ENCODE measurements at places on chromosomes 1 and 21.

DNA sequence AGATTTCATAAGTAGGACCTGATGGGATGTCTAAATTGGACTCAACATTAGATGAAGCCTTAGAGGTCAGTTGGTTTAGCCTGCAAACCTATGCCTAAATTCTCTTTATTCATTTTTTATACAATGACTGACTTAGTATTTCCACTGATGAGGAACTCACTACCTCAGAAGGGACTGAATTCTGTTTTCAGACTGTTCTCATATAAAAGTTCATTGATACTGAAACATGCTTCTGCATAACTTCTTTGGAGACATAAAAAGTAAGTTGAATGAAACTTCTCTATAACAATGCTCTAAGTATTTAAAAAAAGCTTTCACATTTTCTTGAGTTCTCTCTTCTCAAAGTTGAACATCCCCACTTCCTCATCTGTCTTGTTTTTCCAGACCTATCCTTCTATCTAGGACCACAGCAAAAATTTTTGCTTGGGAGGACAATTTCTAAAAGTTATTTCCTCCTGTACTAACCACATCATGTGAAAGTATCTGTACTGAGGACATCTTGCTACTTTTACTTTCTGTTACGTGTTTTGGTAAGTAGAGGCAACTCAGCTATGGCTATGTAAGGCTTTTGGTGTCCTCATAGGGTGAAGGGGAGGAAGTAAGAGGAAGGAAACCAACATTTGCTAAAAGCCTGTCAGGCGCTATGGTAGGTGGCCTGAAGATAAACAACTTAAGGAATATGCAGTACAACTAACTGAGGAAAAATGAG, 64.1 kb downstream of the USP24 start:
- no peak for DNase-seq

- no peak for DNase-seq
Observed at GRCh38 chr1:34778381-34778780, 2.6 kb upstream of the GJB3 start.

DNA sequence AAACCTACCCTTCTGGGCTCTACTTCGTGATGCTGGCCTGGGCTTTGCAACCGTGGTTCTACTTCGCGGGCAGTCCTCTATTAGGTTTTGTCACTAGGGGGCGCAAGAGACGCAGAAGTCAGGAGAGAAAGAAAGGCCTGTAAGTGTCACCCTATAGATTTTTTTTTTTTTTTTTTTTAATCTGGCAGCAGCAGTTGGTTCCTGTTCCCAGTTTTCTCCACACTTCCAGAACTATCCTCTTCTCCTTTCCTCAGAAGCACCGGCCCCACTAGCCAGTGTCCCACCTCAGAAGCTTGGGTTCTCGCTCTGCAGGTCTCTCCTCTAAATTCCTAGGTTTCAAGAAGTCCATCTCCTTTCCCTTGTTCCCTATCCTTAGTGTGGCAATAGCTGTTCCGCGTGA, 9.1 kb upstream of the LCE2D start:
- DNase-seq = peak; percentile 45

DNA sequence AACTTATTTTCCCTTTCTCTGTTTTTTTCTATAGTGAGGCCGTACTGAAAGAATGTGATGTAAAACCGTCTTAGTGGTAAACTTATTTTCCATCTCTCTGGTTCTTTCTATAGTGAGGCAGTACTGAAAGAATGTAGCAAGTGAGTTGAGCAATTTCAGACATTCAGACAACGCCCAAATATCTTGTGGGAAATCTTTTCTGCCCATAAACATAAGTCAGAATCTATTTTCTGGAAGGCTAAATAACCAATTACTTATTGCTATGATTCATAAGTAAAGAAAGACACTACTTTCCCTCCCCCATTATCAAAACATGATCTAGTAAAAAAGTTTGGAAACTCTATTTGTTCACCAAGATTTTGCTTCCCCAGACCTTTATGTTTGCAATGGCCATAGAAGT, 18.8 kb upstream of the SCCPDH start:
- peak; percentile 98 for DNase-seq

GRCh38 chr1:237084341-237085077, 42.5 kb downstream of the RYR2 start:
- DNase-seq = no peak

GRCh38 chr21:45333583-45334121, 46.0 kb upstream of the POFUT2 start:
- DNase-seq = peak; percentile 51

DNA sequence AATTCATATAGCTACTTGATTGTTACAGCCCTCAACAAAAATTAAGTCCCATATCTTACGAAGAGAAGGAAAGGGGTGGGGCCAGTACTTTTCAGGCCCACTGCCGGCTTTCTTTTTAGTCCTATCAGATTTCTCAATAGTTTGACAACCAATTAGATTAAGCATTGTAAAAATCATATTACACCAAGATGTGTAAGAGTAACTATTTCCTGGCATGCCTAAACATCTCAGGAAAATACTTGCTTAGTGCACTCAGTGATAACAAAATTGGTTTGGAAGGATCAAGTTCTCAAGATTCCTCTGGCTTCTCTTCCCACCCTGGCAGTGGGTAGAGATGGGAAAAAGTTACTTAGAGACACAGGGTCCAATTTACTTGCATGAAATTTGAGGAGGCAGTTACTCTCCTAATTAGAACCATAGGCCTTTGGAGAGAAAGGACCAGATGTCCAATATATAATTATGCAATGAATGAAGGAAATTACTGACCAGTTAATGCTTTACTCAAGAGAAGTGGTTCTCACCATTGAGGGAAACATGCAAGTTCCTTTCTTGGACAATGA, 30.1 kb downstream of the STPG1 start:
- peak; percentile 32 for DNase-seq

DNA sequence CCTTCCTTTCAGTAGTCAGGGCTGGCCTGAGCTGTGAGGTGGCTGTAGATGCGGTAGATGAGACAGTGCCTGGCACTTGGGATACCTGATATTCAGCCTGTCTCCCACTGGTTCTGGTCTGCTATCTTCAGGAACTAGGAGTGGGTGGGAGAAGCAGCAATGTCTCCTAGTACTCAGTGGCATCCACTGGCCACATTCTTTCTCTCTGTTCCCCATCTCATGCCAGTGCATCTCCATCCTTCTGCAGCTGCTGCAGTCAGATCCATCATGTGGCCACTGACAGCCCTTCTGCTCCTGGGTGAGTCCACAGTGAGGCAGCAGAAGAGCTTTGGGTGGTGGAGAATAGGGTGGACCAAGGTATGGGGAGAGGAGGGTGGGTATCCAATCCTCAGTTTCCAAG, 1.1 kb downstream of the FCRLB start:
- peak; percentile 33 for DNase-seq

- no peak for DNase-seq
Observed at GRCh38 chr1:116502671-116503314, 68.0 kb downstream of the CD58 start.

- peak; percentile 87 for DNase-seq
Observed at GRCh38 chr1:33384040-33384812, 46.7 kb downstream of the PHC2 start.

DNA sequence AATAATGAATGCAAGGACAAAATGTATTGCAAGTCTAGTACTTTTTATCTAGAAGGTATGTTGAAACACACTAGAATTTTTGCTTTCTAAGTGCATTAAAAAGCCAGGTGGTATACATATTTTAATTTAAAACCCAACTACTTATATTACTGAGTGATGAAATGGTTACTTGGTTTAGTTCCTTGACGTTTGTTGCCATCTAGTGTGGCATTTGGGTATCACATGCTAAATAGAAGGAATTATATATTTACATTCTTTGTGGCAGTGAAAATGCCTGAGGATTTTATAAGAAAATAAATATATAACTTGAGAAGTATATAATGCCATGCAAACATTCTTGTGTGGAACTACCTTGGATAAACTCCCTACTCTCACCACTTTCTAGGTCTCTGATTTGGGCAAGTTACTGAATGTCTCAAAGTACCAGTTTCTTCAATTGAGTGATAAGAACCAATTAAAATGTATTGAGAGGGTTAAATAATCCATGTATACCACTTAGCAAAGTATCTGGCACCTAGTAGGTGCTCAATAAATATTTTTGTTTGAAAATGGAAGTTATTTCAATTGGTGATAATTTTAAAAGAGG, 69.6 kb downstream of the SDCCAG8 start:
- DNase-seq = peak; percentile 73

GRCh38 chr1:107963601-107964335, 1.2 kb downstream of the VAV3 start:
- DNase-seq = no peak

DNA sequence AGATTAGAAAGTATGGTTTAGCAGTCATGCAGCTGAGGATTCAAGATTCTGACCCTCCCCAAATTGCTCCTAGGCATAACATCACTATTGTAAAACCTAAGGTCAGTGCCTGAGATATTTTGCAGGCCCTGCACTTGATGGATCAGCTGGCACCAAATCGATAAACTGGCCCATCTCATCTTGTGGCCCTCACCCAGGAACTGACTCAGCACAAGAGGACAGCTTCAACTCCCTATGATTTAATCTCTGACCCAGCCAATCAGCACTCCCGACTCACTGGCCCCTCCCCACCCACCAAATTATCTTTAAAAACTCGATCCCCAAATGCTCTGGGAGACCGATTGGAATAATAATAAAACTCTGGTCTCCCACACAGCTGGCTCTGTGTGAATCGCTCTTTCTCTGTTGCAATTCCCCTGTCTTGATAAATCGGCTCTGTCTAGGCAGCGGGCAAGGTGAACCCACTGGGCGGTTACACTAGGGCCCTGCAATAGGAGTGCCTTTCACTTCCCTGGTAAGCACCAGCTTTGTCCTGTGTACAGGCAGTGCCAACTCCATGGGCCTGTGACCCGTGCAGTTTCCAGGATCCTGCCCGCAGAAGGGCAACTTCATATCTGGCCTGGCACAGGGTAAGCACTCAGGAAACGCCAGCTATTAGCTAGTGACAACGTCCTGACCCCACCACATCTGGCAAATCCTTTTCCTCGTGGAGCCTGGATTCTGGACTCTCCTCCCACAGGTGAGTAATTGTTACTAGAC, 28.7 kb upstream of the SLC2A5 start:
- DNase-seq = no peak

GRCh38 chr1:224524679-224525078, 90.1 kb upstream of the WDR26 start:
- peak; percentile 77 for DNase-seq

DNA sequence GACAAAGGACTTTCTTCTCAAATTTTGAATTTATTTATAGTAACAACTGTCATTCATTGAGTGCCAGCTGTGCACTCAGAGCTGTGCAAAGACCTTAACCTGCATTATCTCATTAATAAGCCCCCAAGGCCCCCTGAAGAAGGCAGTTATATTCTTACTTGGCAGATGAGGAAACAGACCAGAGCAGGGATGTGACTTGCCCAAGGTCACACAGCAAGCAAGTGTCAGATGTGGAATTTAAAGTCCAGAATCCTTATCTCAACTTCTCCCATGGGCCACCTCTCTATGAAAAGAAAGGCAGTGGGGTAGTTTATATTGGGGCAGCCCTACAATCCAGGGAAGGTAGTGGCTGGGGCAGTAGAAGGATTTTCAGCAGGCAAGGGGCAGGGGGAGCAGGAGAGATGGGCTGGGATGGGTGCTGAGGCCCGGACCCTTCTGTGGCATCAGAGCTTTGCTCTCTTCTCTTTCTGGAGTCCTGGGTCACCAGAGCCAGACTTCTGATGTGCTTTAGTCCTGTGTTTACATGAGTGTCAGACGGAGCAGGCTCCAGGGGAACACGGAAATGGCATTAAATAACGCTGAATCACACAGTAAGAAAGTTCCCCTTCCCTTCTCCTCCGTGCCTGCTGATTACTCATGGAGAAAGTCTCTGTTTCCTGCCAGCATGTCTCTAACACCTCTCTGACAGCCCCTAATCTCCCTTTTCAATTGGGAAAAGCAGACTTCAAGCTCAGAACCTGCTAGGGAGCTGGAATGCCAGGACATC, 39.5 kb downstream of the EPHB2 start:
- DNase-seq = peak; percentile 98

GRCh38 chr1:247855911-247856310, 1.1 kb upstream of the TRIM58 start:
- DNase-seq = no peak

- DNase-seq = no peak
Observed at GRCh38 chr1:150925080-150925479, 1.1 kb upstream of the SETDB1 start.

DNA sequence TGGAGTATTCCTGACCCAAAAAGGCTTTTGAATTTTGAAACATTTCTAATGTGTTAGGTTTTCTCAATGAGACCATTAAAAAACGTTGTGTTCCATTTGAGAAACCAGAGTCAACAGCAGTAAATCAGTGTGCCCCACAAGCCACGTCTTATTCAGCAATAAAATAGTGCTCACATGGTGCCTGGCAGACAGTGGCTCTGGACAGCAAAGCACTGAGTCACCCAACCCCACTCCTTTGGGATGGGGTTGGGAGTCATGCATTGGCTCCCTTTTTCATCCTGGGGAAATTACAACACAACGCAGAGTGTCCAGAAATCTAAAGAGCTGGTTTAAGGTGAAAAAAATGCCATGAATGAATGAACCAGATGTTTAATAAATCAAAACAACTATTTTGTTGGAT, 46.5 kb downstream of the KCNJ15 start:
- DNase-seq = peak; percentile 93

DNA sequence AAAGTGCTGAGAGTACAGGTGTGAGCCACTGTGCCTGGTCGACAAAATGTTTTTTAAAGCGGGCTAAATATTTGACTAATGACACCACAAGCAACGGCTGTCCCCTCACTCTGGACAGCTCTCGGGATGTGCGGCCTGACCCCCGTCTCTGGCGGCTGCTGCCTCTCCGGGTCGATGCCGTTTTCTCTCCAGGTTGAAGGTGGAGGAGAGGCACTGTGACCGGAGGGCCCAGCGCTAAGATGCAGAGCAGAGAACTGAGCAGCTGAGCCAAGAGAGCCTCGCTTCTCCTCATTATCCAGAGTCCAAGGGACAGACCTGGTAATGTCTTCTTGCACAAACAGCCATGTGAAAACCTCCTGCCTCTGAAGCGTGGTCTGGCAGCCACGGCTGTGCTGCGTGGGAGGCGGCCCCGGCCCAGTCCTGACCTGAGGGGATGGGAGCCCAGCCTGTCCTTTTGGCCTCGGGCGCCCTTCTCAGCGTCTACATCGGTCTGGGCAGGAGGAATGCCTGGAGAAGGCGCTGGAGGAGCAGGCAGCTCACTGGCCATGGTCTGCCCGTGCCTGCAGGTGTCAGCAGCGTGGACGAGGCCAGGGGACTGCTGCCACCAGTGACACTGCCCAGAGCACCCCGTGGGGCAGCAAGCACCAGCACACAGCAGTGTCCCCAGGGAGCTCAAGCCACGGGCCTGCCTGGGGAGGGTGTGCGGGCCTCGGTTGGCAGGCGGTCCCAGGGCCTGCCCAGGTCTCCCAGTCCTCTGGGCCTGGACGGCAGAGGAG, 10.3 kb downstream of the MORN1 start:
- DNase-seq = no peak

- DNase-seq = peak; percentile 3
Observed at GRCh38 chr1:40462956-40463590, 12.8 kb downstream of the ZFP69B start.

GRCh38 chr1:26289158-26290059, 9.5 kb downstream of the SH3BGRL3 start:
- DNase-seq = no peak

GRCh38 chr1:162973381-162973795, 95.8 kb upstream of the RGS4 start:
- peak; percentile 95 for DNase-seq
